ENCODE measurements at places on chromosomes 6 and 20.

- no peak for DNase-seq
Measured at GRCh38 chr6:25703005-25703404, 51.0 kb downstream of the SCGN start.

DNA sequence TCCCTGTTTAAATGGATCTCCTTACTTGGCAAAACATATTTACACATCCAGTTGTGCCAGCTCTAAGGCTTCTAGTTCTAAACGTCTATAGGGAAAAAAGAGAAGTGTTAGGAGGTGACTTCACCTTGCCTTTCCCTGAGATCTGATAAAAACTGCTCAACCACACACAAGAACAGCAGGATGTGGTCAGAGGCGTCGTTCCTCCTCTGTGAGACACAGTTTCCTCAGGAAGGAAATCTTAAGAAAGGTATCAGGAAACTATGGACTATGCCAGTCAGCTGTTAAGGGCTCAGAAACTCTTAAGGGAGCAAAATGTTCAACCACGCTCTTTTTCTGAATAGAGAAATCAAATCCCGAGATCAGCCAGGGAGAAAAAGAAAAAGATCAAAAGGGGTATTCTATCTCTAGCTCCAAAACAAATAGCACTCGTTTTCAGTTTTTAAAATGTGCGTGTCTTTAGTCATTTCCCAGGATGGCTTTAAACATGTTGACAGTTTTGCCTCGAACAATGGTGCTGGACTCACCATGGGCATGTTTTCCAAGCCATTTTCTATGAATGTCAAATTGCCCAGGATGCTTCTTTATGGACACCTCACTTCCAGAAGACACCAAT, 154.5 kb downstream of the HACE1 start:
- DNase-seq: peak; percentile 6

DNA sequence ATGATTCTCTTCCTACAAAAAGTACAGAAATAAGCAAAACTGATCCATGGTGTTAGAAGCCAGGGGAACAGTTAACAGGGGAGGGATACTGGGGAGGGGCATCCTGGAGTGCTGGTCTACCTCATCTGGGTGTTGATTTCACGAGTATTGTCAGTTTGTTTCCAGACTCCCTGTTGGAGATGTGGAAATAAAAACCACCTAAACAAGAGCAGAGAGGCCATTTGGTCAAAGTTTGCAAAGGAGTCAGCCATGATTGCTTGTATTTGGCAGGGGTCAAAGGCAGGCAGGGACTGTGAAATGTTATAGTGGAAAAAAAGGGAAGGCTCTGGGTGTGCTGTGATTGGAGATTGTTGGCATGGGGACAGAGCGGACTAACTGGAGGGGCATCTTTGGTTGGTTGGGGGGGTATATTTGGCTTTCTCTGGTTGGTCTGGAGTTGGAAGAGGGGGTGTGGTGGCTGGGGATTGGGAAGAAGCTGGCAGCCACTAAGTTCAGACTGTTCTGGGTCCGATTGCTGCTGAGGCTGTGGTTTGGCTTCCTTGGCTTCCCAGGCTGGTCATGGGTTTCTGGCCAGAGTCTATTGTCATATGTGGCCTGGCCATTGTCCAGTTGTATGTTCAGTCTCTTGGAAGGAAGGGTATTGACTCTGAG, 14.9 kb upstream of the PANK2 start:
- DNase-seq: no peak

GRCh38 chr6:119961450-119961849, 611.9 kb upstream of the MAN1A1 start:
- no peak for DNase-seq

GRCh38 chr6:96836631-96837080, 621 bp downstream of the GPR63 start:
- DNase-seq: peak; percentile 1

DNA sequence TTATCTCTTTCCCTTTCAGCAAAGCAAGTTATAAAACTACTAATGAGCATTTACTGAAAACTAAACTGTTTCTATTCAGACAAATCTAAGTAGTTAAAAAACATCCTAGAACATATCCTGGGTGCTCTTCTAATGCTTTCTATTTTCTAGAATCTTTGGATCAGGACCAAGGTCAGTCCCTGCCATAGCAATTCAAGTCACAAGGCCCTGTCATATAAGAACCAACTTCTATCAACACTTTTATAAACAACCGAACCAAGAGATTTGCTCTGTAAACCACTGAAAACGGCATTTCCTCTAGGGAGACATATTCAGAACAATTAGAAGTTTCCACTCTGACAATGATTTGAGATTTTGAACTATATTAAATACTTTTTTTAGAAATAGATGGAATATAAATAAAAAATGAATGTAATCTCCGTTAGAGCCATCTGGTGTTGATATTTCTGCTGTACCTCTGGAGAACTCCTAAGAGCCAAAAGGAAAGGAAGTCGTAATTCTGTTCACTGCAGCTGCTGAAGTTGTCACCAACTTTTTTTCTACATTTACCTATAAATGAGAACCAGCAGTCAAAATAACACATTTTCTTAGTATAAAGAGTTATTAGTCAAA, 51.4 kb upstream of the LGSN start:
- no peak for DNase-seq

DNA sequence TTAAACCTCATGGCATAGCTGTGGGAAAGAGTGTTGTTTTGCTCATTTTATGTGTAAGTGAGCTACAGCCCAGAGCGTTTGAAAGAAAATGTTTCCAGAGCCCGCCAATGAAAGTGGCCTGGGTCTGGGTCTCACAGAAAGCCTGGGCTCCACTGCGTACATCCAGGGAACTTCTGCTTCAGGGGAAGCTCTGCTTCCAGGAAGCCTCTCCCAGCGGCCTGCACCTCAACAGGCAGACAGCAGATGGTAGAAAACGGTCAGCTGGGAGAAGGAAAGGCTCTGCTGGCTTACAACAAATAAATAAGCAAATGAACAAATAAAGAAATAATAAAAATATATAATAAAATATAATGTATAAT, 270.5 kb upstream of the SUPT3H start:
- no peak for DNase-seq

- DNase-seq: no peak
Measured at GRCh38 chr6:30044630-30045029, 16.4 kb upstream of the POLR1H start.

- peak; percentile 14 for DNase-seq
Measured at GRCh38 chr6:32692019-32692418, 25.6 kb upstream of the HLA-DQB1 start.

DNA sequence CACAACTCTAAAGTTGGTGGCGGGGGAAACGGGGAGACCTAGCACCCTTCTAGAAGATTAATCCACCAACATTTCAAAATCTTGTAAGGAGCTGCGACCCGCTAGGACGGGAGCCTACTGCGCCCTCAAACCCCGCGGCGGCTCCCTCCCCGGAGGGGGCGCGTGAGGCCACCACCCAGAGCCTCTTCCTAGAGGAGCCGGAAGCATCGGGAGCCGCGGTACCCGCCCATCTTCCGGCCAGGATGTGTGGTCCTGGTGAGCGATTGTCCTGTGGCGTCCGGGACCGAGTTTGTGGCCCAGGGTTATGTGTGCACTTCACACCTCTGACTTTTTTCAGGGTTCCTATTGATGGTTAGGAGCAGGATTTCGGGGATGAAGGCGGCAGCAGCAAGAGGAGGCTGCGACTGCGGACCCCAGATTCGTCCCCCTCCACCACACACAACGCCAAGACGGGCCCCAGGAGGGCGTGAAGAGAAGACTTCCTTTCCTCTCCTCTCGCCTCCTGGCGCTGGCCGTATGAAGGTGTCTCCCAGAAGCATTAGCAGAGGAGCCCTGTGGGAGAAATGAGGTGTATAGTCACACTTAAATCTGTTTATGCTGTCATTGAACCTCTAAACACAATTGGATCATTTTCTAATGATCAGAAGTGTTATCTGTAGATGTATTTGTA, 10.7 kb downstream of the ZNF165 start:
- no peak for DNase-seq

- DNase-seq: no peak
Measured at GRCh38 chr6:37531026-37531425, 31.3 kb upstream of the CCDC167 start.

DNA sequence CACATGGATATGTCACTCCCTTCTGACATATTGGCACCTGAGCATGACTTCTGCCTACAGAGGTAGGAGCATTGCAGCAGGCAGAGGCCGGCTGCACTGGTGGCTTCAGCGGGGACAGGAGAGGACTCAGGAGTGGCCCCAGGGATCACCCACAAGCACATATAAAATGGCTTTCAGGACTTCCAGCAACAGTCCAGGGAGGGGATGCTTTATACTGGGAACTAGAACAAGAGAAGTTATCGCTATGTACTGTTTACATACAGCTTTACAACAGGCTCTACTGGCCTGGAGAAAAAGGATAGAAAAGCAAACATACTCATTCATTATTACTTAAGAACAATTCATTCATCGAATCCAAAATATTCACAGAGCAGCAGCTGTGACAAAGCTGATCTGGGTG, 337.8 kb downstream of the THBS2 start:
- no peak for DNase-seq

DNA sequence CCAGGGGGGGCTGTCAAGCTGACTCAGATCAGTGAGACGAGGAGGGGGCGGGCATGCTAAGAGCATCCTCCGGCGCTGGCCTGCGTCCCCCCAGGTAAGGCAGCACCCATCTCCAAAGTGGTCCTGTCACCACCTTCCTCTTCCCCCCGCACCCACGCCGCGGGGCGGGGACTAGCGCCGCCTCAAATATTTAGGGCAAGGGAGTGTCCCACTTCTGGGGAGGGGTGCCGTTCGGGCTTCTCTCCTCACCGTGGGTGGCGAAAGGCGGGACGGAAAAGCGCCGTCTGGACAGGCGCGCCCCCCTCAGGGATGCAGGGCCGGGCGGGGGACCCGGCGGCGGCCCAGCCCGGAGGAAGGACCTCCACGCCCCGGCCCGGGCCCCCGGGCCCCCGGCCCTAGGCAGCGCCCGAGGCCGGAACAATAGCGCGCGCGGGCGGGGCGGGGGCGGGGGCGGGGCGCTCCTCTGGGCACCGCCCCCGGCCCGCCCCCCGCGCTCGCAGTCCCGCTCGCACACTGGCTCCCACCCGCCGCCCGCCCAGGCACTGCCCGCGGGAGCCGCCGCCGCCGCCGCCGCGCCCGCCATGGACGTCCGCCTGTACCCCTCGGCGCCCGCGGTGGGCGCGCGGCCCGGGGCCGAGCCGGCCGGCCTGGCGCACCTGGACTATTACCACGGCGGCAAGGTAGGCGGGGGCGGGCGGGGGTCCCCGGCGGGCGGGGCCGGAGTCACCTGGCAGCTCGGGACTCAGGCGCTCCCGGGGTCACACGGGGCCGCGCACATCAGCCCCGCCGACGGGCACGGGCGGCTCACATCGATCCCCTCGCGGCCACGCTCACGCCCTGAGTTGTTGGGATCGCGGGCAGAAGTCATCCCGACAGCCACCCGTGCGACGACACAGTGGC, at the start of gene TOX2:
TSS of gene TOX2 (plus strand) at position 542 of the 900 bp plus-strand sequence. CDS start at position 582, 40 bp downstream.
- no peak for DNase-seq

GRCh38 chr20:22684072-22684762, 99.8 kb upstream of the FOXA2 start:
- DNase-seq: peak; percentile 6

DNA sequence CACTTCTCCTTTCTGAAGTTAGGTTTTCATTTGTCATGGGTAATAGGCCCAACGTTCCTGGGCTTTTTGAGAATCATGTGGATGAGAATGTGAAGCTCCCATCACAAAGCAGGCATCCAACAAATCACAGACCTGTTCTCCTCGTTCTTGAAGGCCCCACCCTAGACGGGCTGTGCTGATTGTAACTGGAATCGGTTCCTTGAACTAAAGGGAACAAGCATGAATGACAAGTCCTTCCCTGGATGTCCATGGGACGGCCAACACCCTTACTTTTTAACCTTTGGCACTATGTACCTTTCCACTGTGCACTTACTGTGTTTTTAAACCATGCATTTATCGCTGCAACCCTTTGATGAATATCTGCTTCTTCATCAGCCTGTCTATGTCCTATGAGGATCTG, 438.2 kb downstream of the CD83 start:
- DNase-seq: no peak

- no peak for DNase-seq
Measured at GRCh38 chr6:149534742-149535141, 11.1 kb downstream of the PPIL4 start.
